ENCODE measurements at places on chromosomes 11 and 22. TPM values are rescaled to one million over a fixed set of nuclear protein-coding genes. Genes with fewer than 3 reads are reported as not detected.
A peak's percentile ranks its signal among the peaks of the same experiment; 100 is the strongest.

DNA sequence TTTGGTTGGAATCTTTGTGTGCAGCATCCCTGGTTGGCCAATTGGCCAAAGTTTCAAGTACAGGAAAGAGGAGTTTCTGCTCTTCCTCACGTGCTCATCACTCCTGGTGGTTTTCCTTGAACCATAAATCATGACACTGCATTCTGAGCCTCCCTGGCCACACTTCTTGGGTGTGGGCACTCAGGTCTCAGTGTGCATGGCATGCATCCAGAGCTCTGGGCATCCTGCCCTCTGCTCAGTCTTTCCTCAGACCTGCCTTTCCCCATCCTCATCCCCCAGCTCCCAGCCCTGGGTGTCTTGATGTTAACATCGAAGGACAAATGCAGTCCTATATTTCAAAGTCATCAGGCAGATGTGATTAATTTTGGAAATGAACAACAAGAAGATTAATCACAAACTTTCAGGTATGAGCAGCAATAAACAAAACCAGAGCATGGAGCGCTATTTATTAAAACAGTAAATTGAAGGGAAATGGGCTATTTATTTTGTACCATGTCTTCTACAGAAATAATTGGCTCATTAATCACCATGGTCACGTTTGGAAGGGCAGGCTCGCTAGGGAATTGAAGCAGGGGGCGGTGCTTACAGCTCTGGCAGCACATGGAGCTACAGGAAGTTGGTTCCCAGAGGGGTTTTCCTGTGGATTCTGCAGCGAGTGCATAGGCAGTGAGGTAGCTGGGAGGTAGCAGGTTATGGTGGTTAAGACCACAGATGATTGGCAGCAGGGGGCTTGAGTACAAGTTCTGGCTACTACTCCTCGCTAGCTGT is 89.6 kb downstream of the CSNK2A3 start:
- no peak for DNase-seq

DNA sequence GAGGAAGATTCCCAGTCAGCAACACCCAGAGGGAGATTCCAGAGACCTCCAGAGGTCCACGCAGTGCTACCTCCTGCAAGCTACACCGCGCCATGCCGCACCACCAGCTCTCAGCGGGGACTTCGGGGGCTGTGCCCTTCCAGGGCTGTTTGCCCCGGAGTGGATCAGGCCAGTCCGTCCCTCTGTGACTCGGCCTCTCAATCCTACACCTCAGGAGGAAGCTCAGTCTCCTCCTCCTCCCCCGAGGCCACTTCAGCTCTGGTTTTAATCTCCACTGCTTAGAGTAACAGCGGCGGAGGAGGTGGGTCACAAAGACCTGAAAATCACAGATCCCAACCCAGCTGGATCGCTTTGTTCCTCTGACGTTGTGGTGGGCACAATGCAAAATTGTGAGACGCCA is 68.6 kb downstream of the PHF21B start:
- no peak for DNase-seq

CRELD2 gene
- 45.4 TPM for total RNA-seq

CCDC87 gene
- total RNA-seq: 0.83 TPM

DNA sequence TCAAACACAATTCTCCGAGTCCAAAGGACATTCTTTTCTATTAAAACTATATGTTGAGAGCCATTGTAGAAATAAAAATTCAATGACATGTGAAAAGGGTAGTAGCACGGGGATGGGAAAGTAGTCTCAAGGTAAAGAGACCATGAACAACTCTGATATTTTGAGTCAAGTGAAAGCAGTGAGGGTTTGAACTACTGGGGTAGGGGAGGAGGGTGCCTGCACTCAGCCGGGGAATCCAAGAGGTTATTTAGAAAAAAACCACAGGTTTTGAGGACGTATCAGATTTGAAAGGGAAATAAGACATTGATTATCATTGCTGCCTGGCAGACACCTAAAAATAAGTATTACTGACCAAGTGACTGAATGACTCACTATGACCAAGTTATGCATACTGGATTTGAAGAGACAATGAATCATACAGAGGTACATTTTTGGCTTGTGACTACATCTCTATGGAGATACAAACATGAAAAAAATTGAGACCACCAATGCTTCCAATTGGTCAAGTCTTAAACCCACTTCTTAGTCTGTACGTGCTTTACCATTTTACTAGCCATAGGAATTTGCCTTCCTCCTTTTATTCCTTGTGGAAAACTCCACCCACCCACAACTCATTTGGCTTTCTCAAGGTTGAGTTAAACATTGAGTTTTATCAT is 2.2 kb upstream of the OR52H1 start:
- DNase-seq: no peak

- DNase-seq: no peak
Measured at GRCh38 chr11:43116071-43116470, 195.7 kb upstream of the API5 start.

GRCh38 chr11:62431171-62431901 is 12.5 kb downstream of the SCGB1A1 start:
- no peak for DNase-seq

DNA sequence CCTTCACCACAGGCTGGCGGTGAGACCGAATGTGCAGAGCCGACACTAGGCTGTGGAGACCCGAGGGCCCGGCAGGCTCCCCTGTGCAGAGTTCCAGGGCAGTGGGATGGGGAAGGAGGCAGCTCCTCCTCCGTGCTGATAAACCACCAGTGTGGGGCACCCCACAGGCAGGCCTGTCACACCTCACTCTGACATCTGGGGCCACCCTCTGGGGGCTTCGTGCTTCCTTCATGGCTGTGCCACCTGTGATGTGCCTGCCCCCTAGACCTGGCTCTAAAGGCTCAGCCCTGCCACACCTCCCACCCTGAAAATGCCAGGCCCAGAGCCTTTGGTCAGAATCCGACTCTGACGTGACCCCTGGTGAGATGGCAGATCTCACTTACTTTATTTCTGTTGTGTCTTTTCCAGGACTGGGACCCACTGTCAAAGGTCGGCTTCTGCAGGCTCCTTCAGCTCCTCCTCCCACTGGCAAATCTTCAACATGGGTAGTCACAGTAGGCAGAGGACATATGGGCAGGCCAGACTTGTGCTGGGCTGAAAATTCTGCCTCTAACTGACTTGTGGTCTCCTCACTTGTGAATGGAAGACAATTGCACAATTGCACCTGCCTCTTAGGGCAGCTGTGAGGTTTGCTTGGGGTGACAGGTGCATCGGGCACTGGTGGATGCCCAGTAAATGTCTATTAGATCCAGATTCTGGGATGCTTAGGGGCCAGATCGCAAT is 46.2 kb upstream of the TSKU start:
- DNase-seq: no peak

GRCh38 chr22:18111759-18112330 is 1.2 kb downstream of the TUBA8 start:
- no peak for DNase-seq

KIAA1671 gene
- 45.0 TPM for total RNA-seq

- DNase-seq: peak; percentile 9
Measured at GRCh38 chr11:1959786-1960185, 12.7 kb downstream of the MRPL23 start.

TNKS1BP1 gene
- 127 TPM for total RNA-seq

DNA sequence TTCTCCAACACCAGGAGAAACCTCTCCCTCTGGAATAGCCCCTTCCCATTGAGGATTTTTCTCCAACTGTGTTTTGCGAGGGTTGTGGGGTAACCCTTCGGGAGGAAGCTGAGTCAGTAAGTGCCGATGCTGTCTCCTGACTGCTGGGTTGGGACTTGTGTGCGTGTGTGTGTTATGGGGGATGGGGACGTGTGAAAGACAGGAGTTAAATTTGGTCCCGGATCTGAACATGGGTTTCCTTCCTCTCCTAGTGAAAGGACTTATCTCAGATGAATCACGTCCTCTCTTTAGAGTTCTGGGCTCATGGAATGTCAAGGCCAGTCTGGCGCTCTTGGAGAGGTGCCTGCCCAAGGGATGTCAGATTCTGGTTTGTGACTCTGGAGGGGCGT is 33.3 kb downstream of the KIAA1671 start:
- DNase-seq: peak; percentile 93

OR10A6 gene
- not detected for total RNA-seq

OR4C3 gene
- total RNA-seq: not detected

- no peak for DNase-seq
Measured at GRCh38 chr11:124109377-124109776, 5.9 kb upstream of the VWA5A start.

DNA sequence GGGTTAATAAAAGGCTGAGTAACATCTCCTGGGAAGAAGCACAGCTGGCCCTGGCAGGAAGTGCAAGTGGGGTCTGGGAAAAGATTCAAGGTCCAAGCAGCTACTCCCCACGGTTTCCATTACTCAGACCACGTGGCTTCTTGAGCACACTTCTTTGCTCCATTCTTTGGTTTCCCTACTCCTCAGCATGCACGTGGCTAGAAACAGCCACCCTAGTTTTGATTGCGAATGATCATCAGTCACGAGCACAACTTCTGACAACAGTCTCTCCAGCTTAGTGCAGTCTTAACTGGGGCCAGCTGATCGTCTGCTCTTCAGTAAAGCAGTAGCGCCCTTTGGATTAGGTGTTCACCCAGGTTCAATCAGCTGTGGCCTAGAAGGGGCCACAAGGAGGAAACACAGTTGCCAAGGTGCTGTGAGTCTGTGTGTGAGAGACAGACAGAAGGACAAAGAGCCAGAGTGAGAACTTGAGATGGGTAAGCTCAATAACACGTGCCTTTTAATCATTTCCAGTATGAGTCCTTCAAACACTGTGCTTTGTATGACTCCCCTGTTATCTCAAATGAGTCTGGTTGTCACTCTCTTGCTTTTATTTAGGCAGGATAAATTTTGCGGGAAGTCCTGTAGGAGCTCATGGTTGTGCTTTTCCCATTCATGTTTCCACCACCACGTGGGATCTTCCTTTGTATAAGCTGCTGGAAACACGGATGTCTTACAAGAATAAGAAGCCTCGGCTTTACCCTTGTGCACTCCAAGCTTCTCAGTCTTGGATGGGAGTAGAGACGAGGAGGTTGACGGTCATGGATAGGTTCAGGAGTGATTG is 901 bp upstream of the PARVA start:
- DNase-seq: peak; percentile 23

DNA sequence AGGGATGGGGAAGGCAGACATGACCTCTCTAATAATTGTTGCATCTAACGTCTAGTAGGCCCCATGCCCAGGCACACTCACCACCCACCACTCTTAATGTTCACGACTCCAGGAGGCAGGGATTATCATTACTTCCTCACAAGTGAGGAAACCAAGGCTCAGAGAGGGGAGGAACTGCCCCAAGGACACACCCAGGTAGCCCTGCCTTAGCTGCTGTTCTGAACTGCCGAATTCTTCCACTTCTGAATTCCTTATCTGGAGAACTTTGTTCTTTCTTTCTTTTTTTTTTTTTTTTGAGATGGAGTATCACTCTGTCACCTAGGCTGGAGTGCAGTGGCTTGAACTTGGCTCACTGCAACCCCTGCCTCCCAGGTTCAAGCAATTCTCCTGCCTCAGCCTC is 16.7 kb downstream of the SLCO2B1 start:
- DNase-seq: no peak
